Stimulated activated CD8-positive, alpha-beta memory T cell treated with anti-CD3 and anti-CD28 coated beads, Interleukin-4, amount 100 ng/mL, for 48 hours (primary cell): ENCODE measurements at places on chromosomes 13 and 19.

GRCh38 chr13:111251646-111252445 lies 68.6 kb upstream of the TEX29 start:
- no peak for DNase-seq

DNA sequence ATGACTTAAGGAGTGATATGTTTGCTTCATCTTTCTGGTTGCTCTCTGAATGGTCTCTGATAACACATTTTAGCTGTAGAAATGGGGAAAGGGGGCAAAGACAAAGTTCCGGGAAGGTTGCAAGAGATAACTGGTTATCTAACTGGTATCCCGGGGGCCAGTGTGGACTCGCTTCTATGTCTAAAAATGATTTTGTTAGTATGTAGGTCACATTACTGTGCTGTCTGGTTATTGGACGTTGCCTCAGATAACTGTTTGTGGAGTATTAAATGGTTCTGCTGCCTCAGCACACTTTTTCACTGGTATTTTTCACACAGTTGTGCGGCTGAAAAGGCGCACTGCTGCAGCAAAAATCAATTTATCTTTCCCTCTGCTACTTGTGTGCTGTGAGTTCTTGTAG lies 63.0 kb upstream of the ZNF536 start:
- DNase-seq: no peak

DNA sequence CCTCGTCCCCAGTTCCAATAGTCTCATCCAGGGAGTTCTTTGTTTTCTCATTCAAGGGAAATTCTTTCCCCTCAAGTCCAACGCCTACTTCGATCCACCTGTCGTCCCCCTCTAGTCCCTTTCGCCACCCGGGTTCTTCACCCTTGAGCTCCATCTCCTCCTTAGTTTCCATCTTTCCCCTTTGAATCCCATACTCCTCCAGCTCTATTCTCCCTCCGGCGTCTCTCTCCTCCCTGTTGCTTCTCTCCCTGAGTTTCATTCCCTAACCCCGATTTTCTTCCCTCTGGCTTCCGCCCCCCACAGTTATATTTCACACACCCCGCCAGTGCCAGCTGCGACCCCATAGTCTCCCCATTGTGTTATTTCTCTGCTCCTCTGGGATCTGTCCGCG lies 628 bp upstream of the SLC17A7 start:
- no peak for DNase-seq

DNA sequence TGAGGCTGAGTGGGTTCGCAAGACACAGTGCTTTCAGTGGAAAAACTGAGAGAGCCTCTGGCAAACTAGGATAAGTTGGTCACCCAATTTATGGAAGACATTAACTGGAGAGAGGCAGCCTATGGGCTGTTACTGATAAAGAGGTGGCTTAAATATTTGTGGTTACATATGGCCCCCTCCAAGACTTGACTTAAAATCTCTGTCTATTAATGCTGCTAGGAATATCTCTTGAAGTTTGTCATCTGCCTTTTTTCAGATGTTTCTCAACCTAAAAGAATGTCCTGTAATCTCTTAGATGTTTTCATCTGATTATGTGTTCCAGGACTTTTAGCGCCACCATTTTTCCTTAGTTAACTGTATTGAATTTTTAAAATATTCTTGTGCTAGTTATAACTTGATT lies 54.6 kb downstream of the NAA16 start:
- DNase-seq: no peak

DNA sequence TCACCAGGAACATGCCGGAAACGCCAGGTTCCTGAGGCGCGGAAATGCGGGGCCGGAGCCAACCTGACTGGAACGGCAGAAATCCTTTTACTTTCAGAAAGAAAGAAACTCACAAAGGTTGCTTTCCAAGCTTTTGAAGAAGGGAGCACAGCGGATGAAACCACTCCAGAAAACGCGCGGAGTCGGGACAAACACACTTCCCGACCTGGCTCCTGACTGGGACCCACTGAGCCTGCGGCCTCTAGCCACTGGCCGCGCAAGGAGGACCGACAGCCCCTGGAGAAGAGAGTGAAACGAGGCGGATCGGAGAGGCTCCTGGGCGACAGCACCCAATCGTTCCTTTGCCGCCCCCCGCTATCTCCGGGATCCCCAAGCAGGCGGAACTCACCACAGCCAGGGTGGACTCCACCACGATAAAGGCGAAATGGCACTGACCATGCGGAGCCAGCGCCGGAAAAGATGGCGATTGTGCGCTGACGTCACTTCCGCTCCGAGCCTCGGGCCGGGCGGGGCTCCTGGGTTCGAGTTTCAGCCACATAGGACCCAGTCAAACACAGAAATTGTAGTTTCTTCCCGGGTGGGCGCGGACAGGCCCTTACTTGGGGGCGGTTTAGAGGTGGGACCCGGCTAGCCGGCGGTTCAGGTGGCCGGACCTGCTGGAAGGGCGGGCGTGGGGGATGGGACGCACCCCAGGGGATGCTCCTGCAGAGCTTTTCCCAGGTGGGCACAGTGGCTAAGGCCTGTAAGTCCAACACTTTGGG lies at the start of gene ZNF121:
Gene ZNF121, minus strand, starts transcription at position 432 of the 761 bp plus-strand sequence. CDS start 16,407 bp downstream, outside the sequence.
- peak; percentile 91 for DNase-seq

DNA sequence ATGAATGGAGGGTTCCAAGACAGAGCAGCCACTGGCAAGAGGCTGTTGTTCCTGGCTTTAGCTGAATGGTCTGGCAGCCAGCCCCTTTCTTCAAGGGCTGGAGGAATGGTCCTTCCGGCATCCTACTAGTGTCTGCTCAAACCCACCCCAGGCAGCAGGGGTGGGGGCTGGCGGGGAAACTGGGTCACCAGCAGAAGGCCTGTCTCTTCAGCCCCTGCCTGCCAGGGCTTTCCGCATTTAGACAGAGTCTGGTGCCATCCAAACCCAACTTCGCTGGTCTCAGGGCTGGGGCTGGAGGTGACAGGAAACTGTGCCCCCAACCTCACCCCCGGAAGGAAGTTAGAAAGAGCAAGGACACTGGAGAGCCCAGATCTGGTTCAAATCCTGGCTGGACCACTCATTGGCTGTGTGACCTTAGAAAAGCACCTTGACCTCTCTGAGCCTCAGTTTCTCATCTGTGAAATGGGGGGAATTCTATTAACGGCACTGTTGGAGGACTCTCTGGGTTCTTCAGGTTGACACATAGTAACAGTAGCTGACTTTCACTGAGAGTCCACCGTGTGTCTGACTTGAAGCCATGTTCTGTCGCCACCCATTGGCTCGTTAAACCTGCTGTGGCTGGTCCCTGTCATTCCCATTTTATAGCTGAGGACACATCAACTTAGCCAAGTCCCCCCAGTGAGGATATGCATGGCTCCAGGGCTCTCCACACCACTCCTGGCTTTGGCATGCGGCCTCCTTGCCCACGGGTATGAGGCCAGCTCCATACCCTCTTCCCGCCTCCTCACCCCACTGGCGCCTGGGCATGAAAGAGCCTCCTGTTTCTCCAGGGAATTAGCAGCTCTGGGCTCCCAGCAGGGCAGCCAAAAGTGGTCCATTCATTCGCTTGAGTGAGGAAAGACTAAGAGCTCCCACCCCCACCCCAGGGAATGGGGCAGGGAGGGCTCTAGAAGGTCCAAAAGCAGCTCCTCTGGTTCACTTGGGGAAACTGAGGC lies 2.5 kb upstream of the NR2C2AP start:
- no peak for DNase-seq

GRCh38 chr19:18895824-18896341 lies at the start of gene CERS1:
CERS1 (minus strand) TSS chr19:18896158; CDS start chr19:18896072, 86 bp downstream.
- DNase-seq: no peak

DNA sequence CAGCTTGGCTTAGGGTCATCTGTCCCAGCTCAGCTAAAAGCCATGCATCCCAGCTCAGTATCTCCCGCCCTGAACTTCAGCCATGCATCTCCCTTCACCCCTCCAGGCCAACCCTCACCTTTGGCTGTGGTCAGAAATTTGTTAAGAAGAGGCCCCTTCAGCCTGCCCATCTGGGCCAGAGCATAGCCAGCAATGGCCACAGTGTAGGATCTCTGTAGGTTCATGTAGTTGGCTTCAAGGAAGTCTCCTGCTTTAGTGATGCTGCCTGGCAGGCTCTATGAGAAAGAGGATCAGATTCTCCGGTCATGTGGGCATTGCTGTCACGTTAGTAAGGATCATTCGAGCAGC lies 16.6 kb upstream of the TNFSF14 start:
- DNase-seq: no peak

GRCh38 chr19:17834350-17835181 lies 13.2 kb downstream of the JAK3 start:
- no peak for DNase-seq

DNA sequence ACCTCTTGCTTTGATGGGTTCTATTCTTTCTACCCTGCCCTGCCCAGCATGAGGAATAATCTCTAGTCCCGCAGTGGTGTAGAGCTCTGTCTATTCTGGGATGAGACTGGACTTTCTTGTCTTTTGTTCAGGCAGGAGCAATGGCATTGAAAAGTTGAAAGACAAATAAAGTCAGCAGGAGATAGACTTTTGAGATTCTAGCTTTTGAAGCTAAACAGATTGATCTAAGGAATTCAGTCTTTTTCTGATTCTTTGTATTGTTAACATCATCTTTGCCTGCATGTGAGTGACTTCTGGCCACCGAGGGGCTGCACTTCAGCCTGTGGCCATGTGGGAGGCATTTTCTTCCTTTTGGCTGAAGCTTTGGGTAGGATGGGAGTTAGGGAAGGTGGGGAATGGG lies 132.4 kb downstream of the MRPL57 start:
- DNase-seq: no peak

- DNase-seq: no peak
Observed at GRCh38 chr19:42488783-42489521, 39.3 kb downstream of the CEACAM1 start.

DNA sequence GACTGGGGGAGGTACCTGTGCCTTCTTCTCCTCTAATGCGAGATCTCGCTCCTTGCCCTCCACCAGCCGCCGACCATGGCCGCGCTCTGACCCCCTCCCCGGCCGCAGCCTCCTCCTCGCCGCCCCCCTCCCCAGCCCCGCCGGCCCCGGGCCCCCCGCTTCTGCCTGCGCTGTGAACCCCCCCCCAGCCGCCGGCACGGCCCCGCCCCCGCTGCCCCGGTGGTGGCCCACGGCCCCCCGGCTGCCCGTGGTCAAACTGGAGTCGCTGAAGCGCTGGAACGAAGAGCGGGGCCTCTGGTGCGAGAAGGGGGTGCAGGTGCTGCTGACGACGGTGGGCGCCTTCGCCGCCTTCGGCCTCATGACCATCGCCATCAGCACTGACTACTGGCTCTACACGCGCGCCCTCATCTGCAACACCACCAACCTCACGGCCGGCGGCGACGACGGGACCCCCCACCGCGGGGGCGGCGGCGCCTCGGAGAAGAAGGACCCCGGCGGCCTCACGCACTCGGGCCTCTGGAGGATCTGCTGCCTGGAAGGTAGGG lies at the start of gene CACNG8:
Gene CACNG8, plus strand, starts transcription at position 51 of the 545 bp plus-strand sequence.
- DNase-seq: no peak

GRCh38 chr13:78680115-78680561 lies 21.2 kb upstream of the OBI1 start:
- no peak for DNase-seq

- DNase-seq: no peak
Observed at GRCh38 chr13:77230560-77230959, 96.3 kb downstream of the MYCBP2 start.

DNA sequence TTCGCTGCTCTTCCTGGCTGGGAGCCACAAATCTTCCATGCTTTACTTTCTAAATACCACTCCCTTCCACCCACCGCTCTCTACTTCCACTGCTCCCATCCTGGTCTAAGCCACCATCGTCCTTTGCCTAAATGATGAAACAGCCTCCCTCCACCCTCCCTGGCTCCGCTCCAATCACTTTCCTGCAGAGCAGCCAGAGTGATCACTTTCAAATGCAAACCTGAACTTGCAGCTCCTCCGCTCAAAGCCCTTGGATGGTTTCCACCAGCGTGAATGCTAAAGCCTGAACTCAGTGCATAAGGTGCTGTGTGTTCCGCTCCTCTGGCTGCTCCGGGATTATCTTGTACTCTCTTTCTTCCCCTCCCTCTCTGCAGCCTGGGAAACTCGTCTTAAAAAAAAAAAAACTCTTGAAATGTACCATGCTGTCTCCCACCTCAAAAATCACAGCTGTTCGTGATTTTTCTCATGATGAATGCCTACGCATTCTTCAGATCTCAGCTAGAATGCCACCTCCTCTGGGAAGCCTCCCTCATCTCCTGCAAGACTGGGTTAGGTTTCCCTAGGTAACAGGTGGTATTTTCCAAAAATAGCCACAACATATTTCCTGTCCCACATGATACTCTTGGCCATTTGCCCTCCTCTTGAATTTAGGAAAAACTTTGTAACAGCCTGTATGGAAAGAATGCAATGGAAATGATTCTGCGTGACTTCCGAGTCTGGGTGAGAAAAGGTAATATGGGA lies 3.7 kb upstream of the SIN3B start:
- no peak for DNase-seq

DNA sequence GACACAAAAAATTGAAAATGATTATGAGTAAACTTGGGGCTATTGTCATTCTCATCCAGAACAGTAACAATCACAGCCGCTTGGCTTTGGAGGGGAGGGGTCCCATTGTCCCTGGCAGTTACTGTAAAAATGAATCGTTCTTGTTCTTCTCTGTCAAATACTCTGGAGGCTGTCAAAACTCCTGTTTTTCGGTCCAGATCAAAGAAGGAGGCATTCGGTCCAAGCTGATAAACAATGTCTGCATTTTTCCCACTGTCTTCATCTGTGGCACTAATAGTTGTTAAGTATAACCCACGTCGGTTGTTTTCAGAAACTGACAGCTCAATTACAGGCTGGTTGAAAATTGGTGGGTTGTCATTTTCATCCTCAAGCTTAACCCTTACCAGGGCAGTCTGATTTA lies 3.4 kb downstream of the PCDH9 start:
- no peak for DNase-seq

DNA sequence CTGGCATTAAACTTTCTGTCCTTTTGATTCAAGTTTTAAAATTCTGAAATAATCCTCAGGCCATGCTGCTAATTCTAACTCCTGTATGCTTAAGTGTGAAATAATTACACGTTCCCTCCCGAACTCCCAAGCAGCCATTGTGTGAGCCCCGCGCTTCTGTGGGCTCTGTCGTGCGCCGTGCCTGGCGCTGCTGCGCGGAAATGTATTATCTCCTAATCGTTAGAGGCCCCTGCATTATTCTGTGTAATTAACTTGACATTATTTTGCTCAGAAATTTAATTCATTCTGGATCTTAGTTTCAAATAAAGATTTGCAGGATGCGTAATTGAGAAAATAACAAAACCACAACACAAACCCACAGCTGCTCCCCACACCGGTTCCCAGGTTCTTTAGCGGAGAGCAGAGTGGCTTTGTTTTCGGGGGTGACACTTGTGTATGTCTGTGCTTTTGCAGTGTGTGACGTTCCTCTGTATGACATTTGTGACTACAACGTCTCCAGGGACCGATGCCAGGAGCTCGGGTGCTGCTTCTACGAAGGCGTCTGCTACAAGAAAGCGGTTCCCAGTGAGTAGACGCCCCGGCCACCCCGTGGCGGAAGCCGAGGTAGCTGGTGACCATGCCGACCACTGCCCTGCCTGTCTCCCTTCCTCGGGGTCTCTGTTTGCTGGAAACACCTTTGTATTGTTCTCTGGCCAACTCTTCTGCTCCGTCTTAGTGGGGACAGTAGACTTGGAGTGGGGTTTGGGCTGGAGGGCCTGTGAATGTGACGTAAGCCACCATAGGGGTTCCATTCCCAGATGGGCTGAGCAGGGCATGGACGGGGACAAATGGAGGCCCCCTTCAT lies 7.5 kb downstream of the TEX29 start:
- DNase-seq: peak; percentile 16

GRCh38 chr13:70370924-70371323 lies 262.7 kb upstream of the KLHL1 start:
- no peak for DNase-seq
